MV-4-11 (cell line): ENCODE measurements at places on chromosomes 12 and 14.

GRCh38 chr14:63853831-63854293, 1.1 kb downstream of the SYNE2 start:
- no peak for DNase-seq

GRCh38 chr12:52918351-52918750, 13.5 kb upstream of the KRT8 start:
- DNase-seq, result no peak

- no peak for DNase-seq
These were observed 58.1 kb upstream of the PLEKHG3 start for GRCh38 chr14:64646103-64646502.

DNA sequence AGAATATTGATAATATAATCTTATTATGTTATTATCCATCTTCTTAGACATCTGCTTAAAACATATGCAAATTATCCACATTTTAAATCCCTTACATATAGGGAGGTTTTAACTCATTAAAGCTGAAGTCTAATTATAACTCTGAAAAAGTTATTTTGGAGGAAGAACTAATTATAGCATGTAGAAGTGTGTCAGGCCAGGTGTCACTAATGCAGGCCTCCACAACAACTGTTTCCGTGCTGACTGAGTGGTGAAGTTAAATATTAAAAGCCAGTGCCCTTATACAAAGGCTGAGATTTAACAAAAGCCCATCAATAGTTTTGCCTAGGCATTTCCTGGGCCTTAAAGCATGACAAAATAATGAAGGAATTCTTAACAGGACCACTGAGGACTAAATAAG, 157.4 kb downstream of the LRRK2 start:
- DNase-seq, result no peak

DNA sequence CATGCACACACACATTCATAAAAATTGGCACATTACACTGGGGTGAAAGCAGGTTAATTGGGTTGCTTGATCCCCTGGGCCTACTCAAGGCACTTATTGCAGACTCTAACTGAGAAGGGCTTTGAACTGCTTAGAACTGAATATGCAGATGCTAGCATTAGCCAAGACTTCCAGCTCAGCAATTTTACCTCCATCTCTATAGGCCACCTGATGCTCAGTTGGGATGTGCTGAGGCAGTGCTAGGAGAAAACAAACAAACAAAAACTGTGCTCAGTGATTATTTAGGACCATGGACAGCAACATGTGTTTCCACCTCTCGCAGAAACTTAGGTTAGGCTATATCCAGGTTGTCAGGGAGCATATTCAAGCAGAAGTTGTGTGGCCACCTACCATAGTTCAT, 124.8 kb upstream of the WSCD2 start:
- no peak for DNase-seq

DNA sequence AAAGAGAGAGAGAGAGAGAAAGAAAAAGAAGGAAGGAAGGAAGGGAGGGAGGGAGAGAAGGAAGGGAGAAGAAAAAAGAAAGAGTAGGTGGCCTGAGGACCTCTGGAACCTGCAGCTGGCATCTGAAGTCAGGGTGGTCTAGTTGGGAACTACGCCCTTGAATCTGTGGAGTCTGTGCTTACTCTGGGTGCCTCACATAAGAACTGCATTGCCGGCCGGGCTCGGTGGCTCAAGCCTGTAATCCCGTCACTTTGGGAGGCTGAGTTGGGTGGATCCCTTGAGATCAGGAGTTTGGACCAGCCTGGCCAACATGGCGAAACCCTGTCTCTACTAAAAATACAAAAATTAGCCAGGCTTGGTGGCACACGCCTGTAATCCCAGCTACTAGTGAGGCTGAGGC, 10.0 kb upstream of the NRDE2 start:
- DNase-seq, result no peak

DNA sequence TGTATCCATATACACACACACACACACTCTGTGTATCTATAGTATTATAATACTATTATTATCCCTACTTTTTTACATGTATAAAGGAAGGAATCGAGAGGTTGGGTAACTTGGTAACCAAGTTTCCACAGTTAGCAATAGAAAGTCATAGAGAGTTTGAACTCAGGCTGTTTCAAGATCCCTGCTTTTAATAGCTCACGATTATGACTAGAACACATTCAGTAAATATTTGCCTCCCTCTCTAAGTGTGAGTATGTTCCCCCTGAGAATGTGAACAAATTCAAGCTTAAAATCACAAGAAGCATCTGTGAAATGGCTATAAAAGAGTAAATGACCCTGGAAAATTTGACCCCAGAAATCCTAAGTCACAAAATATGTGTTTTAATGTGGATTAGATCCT, 11.0 kb upstream of the REP15 start:
- DNase-seq, result no peak

DNA sequence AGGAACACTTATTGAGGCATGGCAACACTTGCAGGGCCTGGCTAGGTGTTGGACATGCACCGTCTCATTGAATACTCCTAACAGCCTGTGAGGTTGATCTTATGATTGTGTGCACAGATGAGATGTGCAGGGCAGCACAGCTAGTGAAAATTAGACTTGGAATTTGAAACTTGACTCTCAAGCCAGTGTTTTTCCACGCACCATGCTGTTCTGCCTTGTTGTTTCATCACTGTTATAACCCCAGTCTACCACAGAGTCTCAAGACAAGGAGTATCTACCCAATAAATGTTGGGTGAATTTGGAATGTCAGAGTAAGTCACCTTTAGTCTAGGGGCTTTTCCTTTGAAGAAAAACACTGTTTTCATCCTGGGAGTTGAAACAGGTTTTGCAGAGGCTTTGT, 55.8 kb upstream of the LRIG3 start:
- DNase-seq, result no peak

GRCh38 chr14:55116246-55117030, 12.6 kb upstream of the LGALS3 start:
- DNase-seq, result no peak

DNA sequence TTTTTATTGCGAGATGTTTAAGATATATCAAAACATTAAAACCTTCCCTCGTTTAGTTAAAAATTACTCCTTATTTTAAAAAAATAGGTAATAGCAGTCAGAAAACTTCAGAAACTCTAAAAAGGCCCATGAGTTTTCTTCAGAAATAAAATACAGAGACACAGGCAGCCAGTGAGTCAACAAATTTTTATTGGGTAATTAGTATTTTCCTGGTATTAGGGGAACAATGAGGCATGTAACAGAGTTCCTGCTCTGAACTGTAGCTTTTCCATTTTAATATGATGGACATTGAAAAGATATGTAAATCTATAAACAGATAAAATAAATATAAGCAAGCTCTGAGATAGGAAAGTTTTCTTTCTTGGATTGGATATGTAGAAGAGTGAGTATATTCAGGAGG, 399 bp upstream of the ZNF705A start:
- DNase-seq, result no peak

- no peak for DNase-seq
These were observed 3.4 kb upstream of the SLCO1A2 start for GRCh38 chr12:21337959-21338744.

GRCh38 chr14:28701733-28702132, 64.9 kb upstream of the FOXG1 start:
- no peak for DNase-seq

GRCh38 chr12:40775661-40776060, 83.4 kb downstream of the CNTN1 start:
- DNase-seq, result no peak

- DNase-seq, result peak; percentile 69
These were observed 1.3 kb upstream of the CD63 start for GRCh38 chr12:55729819-55730818.
